NCI-H748 treated with DMSO at 0.1 percent for 48 hours (cell line): ENCODE measurements at places on chromosomes 3 and 15.

GRCh38 chr15:101162701-101163483 lies 89.0 kb downstream of the CHSY1 start:
- DNase-seq = no peak

- DNase-seq = no peak
Measured at GRCh38 chr3:10557781-10558373, 52.5 kb upstream of the ATP2B2 start.

DNA sequence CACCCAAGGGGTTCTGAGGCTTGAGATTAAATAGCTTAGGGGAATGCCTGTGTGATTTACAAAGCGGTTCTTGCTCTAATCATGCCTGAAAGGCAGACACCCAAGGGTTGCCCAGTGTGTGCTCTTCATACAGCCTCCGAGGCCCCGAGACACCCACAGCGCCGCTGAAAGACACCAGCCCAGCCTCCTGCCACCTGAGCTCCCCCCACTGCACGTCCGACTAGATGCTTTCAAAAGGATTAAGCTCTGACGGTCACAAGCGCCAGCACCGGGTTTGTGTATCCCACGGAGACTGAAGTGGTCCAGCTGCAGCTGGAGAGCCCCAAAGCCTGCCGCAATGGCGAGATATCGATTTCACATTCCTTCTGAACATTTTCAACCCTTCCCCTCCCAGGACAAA lies 50.3 kb downstream of the SPATA12 start:
- peak; percentile 47 for DNase-seq

GRCh38 chr3:185713015-185713414 lies 111.8 kb downstream of the IGF2BP2 start:
- no peak for DNase-seq

GRCh38 chr15:91909574-91909973 lies 56.1 kb downstream of the SLCO3A1 start:
- DNase-seq = peak; percentile 54

GRCh38 chr3:55654123-55654760 lies 167.1 kb upstream of the WNT5A start:
- no peak for DNase-seq

DNA sequence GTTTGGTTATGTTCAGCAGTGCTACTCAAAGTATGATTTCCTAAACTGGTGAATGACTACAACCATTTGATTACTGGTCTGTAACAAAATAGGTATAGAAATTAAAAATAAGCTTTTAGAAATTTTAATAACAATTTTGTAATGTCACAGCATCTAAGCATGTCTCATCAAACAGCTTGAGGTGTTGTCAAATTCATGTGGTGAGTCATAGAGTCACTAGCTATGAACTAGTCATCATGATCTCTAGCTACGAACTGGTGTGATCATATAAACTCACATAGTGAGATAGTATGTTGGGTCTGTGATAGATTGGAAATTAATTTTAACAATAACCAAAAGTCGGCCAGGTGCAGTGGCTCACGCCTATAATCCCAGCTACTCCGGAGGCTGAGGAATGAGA lies 213.9 kb upstream of the RBMS3 start:
- DNase-seq = no peak

DNA sequence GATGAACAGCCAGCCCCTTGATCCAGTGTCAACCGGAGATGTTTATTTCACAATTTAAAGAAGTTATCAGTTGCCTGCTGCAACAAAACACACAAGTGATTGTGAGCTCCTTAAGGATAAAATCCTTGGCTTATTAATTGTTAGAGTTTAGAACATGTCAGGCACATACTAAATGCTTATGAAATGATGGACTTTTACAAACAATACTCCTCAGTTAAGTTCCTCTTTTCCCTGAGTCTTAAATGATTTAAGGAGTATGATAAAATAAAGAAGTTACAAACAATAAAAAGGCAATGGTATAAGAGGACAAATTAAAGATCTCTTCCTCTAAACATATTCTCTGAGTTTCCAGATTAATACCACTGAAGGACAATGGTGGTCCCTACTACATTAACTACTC lies 5.7 kb downstream of the GHSR start:
- no peak for DNase-seq

- no peak for DNase-seq
Measured at GRCh38 chr3:194608981-194609380, 24.2 kb downstream of the TMEM44 start.

DNA sequence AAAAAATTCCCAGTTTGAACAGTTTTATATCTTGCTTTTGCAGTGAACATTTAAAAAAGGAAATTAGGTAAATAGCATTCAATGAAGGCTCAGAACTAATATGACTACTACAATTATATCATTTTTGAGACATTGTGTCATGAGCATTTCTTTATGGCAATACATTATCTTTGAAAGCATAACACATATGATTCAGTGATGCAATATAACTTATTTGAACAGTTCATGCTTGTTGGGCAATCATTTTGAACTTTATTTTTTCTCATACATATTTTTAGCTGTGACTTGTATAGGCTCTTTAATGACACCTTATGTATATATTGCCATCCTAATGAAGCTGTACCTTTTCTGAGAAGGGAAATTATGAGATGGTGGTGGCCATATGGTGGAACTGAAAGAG lies 828.6 kb upstream of the NR2F2 start:
- no peak for DNase-seq

DNA sequence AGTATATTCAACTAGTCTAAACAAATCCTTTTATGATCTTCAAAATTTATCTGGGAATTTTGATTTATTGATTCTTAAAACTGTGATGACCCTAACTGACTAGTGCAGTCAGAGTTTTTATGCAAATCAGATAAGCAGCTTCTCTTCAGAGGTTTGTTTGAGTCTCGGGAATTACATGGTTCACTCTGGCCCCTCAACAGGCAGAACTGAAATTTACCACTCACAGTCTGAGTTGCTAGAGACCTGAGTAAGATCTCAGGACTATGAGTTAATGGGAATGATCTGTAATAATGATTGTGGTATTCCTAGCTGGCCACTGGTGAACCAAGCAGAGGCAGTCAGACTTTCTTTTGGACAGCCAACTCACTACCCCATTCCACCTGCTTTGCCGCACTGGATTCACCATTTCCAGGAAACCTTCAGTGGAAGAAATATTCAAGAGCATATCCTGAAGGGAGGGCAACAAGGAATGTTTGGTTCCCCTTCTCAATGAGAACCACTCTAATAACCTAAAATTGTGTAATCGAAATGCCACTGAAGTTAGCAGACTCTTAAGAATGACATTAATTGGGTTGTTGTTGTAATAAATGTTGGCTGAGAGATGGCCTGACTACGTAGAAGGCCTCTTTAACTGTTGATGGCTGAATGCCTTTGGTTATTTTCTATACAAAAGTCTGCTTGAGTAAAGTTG lies 11.5 kb upstream of the DNAJC13 start:
- no peak for DNase-seq

- DNase-seq = peak; percentile 44
Measured at GRCh38 chr3:182959474-182960350, 20.6 kb downstream of the DCUN1D1 start.

GRCh38 chr3:36762918-36763849 lies 1.2 kb downstream of the DCLK3 start:
- no peak for DNase-seq

DNA sequence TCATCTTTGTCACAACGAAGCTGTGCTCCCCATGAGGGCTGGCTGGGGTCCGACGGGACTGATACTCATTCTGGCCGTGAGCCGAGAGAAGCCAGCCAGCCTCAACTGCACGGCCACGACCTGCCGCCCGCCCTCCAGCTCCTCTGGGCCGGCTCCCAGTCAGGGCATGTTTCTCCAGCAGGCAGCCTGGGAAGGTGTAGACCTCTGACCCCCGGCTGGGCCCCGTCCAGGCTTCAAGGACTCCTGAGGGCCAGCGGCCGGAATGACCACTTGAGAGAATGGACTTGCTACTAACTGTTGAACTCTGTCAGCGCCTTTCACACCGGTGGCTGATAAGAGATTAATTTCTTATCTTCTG lies 18.1 kb upstream of the MUC4 start:
- no peak for DNase-seq

DNA sequence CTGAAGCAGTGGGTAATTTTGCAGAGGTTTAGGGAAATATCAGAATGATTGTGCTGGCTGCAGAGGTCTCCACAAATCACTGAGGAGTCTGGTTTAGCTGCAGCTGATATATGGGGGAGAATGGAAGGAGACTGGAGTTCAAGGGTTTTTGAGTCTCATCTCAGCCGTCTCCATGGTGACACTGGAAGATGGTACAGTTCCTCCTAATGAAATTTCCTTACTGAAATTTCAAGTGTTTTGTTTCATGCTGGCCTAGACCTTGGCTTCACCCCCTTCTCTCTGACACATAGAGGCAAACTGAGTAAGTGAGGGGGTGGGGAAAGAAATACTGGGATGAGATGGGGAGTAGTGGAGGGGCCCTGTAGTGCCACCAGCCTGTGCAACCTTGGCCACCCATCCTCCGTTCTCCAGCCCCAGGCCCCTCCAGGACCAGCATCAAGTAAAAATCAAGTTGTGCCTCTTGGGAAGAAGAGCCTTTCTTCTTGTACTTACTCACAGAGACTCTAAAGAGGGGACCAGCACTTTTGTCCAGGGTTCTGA lies 17.8 kb upstream of the MORF4L1 start:
- DNase-seq = no peak

DNA sequence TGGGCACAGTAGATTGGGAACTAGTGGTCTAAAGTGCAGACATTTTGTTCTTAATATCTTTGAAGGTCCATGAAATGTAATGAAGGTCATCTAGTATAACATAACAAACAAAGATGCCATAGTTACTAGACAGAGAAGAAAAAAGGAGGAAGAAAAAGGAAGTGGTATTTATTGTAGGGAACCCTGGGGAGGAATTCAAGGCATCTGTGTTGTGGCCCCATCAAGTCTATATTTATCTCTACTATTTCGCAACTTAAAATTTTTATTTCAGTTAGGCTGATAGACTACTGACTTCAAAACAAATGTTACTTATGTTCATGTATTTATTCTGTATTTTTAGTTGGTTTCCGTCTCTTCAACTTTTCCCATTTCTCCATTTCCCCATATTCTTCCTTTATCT lies 48.9 kb upstream of the ZDHHC23 start:
- DNase-seq = no peak

DNA sequence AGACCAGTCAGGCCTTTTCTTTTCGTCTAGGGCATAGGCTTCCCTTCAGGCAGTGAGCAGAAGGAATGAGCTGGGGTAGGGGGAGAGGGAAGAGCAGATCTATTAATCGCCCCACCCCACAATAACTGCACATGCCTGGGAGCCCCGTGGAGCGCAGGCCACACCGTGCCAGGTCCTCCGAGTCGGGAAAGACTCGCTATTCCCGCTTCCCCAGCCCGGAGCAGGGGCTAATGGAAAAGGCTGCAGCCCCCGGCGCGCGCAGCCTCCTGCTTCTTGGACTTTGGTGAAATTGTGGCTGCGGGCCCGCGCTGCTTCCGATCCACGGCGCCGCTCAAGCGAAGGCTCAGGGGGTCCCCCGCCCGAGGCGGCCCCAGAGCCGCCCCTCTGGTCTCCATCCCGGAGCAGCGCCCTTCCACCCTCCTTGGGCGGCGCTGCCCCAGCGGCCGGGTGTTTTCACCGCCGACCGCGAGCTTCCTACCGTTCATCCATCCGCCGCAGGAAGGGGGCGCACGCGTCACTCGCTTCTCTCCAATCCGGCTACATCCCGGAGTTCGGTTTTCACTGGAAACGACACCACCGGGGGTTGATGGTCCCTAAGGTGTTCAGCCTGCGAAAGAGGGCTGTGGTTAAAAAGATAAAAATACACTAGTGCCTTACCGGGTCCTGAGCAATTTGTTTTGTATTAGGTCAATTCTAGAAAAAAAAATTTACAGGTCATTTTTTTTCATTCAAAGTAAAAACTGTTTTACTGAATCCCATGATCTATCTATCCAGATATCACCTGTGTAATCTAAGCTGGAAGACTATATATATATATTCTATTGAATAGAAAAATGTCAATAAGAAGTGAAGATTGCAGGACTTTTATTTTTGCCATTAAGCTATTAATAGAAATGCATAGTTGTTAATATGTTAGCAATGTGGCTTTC lies 4.4 kb upstream of the SYNM start:
- peak; percentile 30 for DNase-seq

GRCh38 chr3:160010578-160010977 lies 21.9 kb downstream of the IL12A start:
- no peak for DNase-seq

DNA sequence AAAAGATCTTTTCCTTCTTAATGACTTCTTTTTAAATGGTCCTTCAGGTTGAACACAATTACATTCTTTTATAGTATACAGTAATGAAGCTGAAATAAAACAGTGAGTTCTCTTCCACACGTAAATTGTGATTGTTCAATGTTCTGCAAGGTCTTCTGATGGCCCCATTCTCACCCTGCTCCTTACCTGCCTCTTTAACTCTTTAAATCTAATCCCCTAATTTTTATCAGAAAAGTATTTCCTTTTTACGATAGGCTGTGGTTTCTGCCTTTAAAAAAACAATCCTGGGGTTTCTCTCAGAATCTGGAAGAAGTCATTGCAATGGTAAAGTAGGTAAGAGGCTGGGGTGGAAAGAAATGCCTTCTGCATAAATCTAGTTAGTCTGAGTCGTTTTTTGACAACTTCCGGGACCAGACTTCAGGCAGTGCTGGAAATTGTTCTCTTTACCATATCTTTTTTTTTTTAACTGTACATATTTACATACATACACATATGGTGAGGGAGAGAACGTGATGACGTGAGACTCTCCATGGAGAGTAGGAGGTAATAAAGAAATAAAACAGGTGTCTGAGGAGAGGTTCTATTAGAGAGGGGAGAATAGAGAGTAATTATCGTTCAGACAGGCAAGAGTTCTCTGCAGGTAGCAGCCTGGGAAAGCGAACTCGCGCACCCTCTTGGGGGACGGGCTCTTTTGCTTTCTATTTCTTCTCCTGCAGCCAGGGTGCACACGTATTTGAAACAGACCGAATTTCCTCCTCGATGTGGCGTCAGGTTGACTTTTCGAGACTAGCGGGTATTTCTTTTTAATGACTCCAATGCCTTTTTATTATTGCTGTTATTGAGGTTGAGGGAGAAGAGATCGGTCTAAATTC lies at the start of gene SIDT1:
TSS of gene SIDT1 (plus strand) at position 730 of the 872 bp plus-strand sequence. CDS start 467 bp downstream, outside the sequence.
- peak; percentile 36 for DNase-seq

- no peak for DNase-seq
Measured at GRCh38 chr15:89143503-89144162, 55.4 kb downstream of the ABHD2 start.

GRCh38 chr3:122602011-122602710 lies 24.7 kb downstream of the PARP15 start:
- no peak for DNase-seq

DNA sequence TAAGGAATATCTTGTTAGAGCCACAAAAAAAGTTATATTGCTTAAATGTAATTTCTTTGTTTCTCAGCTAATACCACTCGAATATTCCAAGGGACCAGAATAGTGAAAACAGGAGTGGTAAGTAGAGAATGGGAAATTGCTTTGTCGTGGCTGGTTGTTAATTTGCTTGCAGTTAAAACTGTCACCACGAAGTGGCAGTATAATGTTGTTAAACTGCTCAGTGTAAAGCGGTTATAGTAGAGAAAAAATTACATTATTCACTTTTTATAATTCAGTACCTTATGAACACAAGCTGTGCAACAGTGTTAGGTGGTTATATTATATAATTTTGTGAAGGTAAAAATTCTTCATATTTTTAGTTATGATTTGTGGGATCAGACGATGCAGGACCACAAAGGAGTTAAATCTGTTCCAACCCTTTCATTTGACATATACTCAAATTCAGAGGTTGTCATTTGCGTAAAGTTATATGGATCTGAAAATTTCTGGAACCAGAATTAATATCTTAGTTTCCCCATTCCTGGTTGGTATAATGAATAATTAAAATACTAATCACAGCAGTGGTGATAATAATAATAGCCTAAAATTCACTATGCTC lies 171.8 kb downstream of the FEZF2 start:
- DNase-seq = peak; percentile 27
